Stimulated activated CD4-positive, alpha-beta T cell treated with anti-CD3 and anti-CD28 coated beads, TNF-alpha, amount 100 ng/mL, for 4 hours (primary cell): ENCODE measurements at places on chromosomes 7 and 10.

- DNase-seq: no peak
These were observed 93.0 kb upstream of the SORCS3 start for GRCh38 chr10:104548090-104548489.

GRCh38 chr10:68406111-68406814 lies 814 bp downstream of the RUFY2 start:
- no peak for DNase-seq

DNA sequence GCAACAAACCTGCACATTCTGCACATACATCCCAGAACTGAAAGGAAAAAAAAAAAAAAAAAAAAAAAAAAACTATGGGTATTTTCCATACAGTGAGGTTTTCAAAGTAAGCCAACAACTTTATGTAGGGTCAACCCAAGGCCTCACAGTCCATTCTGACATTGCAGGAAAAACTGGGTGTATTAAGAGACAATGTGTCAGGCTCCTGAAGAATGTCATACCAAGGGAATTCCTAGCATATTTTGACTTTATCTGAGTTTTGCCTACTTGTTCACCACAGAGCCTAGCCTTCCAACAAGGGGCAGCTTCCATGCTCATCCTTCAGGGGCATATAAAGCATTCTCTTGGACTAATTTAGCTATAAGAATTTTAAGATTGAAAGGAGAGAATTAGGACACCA lies 368.9 kb downstream of the PLXDC2 start:
- no peak for DNase-seq

GRCh38 chr10:131859341-131860020 lies 41.3 kb upstream of the PPP2R2D start:
- DNase-seq: no peak
